ENCODE measurements at places on chromosomes 7 and 10.

- DNase-seq = no peak
Measured at GRCh38 chr10:93198401-93199131, 124.9 kb downstream of the CYP26A1 start.

DNA sequence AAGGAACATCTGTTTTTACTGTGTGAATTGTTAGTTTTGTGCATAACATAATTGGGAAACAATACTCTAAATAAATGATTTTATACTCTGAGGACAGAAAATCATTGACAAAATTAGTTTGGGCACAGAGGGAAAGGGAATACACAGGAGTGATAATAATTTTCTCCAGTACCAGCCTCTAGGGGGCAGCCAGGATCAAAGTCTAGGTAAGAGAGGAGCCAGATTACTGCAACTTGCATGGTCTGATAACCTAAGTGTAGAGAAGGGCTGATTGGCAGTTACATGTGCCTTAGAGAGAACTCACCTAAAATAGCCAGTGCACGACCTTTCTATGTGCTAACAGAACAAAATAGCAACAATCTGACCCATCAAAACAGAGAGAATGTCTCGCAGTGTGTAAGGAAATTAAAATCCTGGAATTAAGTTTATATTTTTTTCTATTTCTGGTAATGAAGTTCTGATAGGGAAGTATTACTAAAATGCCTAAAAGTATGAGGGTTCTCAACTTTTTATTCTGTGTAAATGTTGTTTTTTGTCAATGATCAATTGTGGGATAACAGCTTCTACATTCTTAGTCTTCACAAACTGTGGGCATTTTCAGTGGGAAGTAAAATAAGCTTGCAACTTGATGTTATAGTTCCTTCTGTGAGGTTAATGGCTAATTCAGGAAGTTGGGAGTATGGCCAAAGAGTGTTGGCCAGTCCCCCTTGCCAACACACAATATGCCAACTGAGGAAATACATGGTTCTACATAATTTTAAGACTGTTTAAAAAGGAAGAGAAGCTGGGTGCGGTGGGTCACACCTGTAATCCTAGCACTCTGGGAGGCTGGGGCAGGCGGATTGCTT lies 66.4 kb downstream of the EXOC6 start:
- DNase-seq = peak; percentile 39

GRCh38 chr7:93851536-93851935 lies 39.0 kb downstream of the TFPI2 start:
- no peak for DNase-seq

GRCh38 chr7:94907026-94907810 lies at the start of gene PPP1R9A:
Gene PPP1R9A (plus strand): TSS chr7:94907594. CDS start chr7:94910114, 2,520 bp downstream.
- peak; percentile 57 for DNase-seq

DNA sequence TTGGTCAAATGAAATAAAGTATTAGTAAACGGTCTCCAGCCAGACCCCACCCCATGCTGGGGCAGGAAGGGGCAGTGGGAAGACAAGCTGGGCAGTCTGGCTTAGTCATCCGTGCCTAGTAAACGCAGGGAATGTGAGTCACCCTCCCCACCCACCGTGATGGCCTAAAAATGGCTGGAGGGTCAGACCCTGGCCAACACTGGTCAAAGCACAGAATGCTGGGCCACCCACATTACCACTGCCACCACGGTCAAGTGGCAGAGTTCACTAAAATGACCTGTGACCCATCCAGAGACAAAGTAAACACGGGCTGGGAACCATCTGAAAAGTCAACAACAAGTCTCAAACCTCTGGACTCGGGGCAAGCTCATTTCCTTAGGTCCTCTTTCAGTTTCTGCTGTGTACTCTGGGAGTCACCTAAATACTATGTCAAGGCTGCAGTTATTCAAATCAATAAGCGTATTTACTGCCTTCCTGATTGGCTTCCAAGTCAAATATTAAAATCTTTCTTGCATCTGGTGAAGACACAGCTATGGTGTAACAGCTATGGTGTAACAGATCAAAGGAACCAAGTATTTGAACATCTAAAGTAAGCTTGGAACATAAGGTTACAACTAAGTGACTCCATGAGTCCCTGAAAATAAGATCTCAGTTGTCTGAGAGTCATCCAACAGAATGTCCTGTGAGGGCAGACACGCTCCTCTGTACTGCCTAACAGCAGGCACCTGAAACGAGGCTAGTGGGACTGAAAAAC lies 3.0 kb downstream of the ZFAND2A start:
- no peak for DNase-seq

GRCh38 chr10:24382596-24382978 lies 173.6 kb downstream of the KIAA1217 start:
- no peak for DNase-seq

Measured in NCI-H2171 treated with DMSO at 0.1 percent for 48 hours (cell line).